NCI-H1436 (cell line): ENCODE measurements at places on chromosomes 4 and X.

GRCh38 chr4:86544310-86544966 is 49.7 kb upstream of the PTPN13 start:
- DNase-seq, result no peak

DNA sequence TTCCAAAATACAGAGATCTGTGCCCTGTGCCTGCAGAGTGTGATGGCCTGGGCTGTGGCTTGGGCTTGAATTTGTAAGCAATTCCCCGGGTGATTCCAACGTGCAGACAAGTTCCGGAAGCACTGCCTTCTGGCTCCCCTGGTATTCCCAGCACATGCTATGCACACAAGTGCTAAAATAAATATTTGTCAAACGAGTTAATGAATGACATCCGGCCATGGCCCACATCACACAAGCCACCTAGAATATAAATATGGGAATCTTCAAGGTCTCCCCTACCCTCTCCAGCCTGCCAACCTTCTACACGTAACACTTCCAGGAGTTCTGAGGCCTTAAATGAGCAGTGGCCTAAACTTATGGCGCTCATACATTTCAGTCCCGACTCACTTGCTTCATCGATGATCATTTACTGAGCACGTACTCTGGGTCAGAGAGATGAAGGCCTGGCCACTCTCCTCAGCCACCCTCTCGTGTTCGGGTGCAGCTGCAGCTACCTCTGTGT is 21.3 kb downstream of the DCTD start:
- no peak for DNase-seq

DNA sequence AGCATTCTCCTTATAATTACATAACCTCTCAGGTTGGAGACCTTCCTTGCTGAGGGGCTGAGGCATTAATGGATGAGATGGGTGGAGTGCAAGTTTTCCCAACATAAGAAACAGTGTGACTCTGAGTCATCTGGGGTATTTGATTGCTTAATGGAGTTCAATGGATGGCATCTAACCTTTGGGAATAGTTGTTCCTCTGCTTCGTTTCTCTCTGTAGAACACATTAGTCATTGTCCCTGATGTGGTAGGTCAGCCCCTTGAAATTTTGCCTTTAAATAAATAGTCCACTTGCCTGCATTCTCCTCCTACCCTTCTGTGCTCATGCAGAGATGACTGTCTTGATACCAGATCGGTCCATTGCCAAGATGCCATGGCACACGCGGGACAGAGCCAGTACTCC is 38.6 kb downstream of the SLITRK2 start:
- no peak for DNase-seq

DNA sequence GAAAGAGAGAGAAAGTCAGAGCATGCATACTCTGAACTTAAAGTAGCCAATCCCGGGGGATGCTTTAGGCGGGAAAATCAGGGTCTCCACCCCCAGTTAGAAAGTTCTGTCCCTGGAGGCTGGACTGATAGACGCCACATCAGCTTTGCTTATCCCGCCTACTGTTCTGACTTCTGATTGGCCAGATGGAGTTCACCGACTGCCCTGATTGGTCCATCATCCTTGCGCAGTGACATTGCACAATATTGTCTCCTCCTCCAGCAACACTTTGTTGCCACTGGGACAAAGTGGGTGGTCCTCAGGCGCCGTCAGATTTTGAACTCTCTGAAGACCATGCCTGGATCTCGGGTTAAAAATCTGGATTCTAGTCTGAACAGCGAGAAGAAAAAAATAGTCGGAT is 50.3 kb downstream of the SSX3 start:
- DNase-seq, result no peak

DNA sequence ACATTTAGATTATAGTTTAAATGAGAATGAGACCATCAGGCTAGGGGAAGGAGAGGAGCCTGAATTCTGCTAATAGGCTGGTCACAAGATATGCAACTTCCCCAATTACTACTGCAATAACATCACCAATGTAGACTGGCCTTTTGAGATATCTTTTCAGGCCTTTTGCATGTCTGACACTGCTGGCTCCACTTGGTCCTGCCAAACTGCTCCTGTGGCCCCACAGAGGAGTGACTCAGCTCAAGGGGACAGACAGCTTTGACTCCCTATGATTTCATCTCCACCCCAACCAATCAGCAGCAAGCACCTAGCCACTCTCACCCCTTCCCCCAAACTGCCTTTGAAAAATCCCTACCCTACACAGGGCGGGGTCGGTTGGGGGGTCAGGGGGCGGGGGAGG is 22.8 kb downstream of the GPRIN3 start:
- no peak for DNase-seq

GRCh38 chr4:68593112-68593511 is 17.0 kb upstream of the UGT2B17 start:
- DNase-seq, result no peak

DNA sequence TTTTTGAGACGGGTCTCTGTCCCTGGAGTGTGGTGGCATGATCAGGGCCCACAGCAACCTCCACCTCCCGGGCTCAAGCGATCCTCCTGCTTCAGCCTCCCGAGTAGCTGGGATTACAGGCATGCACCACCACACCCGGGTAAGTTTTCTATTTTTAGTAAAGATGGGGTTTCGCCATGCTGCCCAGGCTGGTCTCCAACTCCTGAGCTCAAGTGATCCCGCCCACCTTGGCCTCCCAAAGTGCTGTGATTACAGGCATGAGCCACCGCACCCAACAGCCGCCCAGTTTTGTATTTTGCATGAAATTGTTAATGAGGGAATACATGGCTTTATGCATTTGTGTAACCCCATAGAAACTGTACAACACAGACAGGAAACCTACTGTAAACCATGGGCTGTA is 2.8 kb upstream of the ARHGAP4 start:
- DNase-seq, result no peak

DNA sequence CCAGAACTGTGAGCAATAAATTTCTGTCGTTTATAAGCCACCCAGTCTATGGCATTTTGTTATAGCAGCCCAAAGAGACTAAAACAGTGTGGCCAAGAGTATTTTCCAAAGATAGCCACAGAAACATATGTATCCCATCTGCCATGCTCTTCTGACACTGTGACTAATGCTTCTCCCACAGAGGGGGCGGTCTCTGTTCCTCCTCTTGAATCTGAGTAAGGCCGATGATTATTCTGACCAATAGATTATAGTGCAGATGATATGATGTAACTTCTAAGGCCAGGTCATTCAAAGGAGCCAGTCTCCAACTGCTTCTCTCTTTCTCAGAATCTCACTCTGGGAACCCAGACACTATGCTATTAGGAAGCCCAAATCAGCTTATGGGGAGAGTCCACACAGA is 570.7 kb downstream of the BCOR start:
- no peak for DNase-seq

- DNase-seq, result no peak
Observed at GRCh38 chr4:159549098-159549518, 446.2 kb downstream of the RAPGEF2 start.
